ENCODE measurements at places on chromosomes 5 and 9.

DNA sequence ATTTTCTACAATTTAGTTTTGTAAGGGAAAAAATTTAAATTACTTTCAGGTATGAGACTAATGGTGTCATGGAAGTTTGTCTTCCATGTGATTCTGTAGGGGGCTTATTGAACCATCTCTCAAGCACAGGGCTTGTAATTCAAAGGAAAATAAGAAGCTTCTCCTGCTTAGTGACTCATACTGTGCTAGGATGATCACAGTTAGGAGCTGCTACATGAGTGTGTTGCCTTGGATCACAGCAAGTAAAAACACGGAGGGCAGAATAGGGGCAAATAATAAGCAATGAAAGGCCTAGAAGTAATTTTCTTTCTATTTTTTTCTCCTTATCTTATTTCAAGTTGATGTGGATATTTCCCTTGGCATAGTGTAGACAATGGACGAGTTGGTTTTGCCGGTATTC, 28.9 kb downstream of the TMEM167A start:
- DNase-seq: no peak

- no peak for DNase-seq
These were observed 9.2 kb downstream of the NSD1 start for GRCh38 chr5:177142778-177143177.

GRCh38 chr9:105457560-105458294, 9.9 kb downstream of the FSD1L start:
- DNase-seq: no peak

- no peak for DNase-seq
These were observed 18.1 kb upstream of the MTX3 start for GRCh38 chr5:80008995-80009765.

DNA sequence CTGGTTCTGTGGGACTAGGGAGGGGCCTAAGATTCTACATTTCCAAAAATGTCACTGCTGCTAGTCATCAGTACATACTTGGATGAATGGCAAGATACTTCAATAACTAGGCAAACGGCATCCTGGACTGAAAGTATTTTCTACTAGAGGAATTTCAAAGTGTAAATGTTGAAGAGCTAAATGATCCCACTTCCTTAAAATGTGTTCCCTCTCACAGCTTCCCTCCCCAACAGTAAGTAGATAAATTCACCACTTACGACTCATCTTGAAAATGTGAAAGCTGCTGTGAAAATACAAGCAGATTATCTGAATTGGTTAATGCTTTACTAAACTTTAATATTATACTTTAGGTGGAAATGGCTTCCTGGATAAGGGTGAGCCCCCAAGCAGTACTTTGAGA, 1571.5 kb upstream of the WWC1 start:
- no peak for DNase-seq

GRCh38 chr5:26518065-26518464, 520.3 kb downstream of the CDH9 start:
- no peak for DNase-seq

DNA sequence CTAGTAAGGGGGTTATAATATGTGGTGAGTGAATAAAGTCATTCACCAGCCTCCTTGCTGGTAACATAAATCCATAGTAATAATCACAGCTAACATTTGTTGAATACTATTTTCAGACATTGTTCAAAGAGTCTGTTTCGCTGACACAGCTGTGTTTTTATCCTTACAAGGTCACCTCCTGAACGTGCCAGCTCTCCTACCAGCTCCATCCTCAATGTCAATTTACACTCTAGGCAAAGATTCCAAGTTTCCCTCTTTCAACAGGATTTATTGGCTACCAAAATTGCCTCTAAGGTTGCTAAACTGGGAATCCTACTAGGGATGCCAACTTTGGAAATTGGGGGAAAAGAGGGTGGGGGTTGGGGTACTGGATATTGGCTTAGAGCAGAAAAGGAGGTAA, 30.7 kb upstream of the SMC5 start:
- DNase-seq: no peak

DNA sequence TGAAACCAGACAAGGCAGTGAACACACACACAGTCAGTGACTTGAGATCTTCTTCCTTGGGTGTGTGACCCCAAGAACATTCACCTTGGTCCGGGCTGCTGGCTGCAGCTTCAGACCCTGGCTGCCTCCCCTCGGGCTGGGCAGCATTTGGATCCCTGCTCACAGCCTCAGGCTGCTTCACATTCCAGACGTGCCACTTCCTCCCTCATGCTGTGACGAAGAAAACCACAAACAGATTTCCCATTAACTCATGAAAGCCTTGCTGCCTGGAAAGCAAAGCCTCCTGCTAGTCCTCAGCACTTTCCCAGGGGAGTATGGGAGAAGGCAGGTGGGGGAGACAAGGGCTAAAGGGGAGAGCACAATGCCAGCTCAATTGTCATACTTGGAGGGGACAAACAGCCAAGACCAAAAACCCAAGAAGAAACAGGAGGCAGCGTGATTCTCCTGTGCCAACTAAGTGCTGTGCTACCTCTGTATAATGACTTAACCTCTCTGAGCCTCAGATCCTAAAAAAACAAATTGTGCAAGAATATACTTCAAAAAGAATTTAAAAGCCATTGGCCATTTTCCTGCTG, 594.6 kb upstream of the BRINP1 start:
- no peak for DNase-seq

GRCh38 chr5:80905405-80905804, 54.8 kb upstream of the RASGRF2 start:
- DNase-seq: no peak

GRCh38 chr5:68141494-68141893, 74.1 kb upstream of the PIK3R1 start:
- no peak for DNase-seq

DNA sequence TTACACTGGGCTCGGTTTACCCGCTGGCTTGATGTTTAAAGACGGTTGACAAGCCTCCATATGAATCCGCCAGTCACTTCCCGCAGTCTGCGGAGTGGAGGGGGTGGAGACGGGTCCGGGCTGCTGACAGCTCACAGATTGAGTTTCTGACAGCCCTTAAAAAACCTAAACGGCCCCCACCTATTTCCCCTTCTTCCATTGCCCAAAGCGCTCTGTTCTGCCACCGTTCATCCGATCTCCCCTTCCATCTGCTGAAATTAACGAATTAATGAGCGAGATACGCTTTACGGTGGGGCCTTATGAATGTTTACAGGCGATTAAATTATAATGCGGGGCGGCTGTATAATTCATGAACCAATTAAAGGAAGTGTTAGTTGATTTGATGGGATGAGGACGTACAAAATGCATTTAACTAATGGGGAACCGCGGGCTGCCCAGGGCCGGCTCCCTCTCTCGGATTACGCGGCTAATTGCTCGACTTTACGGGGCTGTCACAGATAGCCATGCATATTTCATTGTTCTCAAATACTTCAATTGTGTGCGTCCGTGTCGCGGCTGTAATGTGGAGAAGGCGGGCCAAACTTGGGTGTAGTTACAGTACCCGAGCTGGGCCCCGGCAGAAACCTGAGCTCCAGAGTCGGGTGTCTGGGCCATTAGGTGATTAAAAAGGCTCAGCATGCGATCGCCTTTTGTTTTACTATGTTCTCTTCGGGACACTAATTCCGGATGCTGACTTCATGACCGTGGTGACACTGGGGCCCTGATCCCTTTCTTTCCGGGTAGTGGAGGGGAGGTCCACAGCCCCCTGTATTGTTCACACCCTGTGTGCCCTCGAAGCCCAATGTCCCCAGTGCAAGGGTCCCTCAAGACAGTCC, 74.9 kb downstream of the GTF3C4 start:
- peak; percentile 80 for DNase-seq

DNA sequence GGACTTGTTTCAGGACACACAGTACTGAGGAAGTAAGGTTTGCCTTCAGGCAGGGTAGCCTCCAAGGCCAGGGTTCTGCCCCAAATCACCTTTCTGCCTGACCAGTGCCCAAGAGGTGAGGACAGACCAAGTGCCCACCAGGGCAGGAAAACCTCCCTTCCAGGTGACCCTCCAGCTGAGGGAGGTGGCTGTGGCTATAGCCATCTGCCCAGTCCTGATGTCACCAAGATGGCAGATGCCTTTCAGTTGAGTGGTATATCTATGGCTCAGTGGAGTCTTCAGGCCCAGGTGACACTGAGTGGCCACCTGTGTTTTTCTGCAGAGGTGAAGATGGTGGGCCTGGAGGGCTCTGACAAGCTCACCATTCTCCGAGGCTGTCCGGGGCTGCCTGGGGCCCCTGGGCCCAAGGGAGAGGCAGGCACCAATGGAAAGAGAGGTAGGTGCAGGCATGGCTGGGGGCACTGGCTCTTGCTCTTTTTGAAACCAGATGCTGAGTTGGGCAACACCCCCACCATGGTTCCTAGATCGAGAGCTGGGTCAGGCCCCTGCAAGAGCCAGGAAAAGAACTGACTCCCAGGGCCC, 1.7 kb downstream of the FCN2 start:
- DNase-seq: no peak

DNA sequence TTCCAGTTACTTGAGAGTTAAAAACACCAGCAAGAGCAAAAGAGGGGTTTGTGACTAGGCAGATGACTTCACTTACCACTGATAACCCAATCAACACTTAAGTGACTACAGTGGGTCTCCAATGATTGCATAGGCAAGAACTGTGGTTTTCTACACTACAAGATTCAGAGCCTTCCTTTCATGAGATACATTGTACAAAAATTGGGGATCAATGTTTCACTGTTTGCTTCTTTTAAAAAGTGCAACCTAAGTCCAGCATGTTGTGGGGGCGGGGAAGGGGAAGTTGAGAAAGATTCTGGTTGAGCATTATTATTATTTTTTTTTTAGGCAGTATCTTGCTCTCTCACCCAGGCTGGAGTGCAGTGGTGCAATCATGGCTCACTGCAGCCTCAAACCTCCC, 3.6 kb downstream of the IQGAP2 start:
- no peak for DNase-seq

DNA sequence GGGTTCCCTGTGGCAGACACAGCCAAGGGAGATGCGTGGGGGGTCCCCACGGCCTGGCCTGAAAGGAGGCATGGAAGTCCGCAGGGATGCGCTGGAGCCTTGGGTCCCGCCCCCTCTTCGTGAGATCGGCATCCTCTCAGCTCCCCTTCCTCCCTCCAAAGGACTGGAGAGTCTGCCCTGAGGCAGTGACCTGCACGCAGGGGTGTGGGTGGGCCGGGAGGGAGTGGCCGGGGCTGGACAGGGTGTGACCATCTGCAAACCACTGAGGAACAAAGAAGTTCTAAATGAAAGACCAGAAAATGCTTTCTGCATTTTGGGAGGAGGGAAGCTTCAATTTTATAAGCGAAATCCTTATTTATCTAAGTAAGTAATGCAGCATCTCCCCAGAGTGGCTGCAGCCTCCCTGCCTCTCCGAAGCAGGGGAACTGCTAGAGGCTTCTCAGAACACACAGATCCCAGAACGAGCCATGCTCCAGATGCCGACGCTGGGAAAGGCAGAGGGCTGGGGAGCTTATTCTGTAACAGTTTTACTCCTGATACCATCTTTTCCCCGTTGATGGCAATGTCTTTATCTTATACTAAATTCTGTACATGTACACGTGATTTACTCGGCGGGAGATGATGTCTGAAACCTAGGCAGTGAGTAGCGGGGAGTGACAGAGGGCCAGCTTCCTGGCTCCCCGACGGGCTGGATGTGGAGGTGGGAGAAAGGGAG, 221.7 kb downstream of the FANCC start:
- no peak for DNase-seq

GRCh38 chr9:69811351-69811868, 9.2 kb upstream of the CFAP95 start:
- DNase-seq: no peak

DNA sequence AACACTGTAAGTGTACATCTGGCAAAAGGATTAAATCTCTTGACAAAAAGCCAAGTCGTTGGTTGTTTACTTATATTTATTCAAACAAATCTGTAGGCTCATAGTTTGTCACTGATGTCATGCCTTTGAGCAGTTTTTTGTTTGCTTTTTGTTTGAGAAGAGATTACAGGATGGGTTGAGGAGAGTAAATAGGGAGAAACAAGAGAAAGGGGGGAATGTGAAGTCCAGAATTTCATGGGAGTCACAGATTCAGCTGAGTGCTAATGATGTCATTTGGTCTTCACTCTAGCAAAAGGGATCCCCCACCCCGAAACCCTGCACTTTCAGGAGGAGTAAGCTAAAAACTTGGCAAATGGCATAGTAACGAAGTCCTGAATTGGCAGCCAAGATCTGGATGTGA, 337.4 kb downstream of the GLIS3 start:
- DNase-seq: peak; percentile 50

DNA sequence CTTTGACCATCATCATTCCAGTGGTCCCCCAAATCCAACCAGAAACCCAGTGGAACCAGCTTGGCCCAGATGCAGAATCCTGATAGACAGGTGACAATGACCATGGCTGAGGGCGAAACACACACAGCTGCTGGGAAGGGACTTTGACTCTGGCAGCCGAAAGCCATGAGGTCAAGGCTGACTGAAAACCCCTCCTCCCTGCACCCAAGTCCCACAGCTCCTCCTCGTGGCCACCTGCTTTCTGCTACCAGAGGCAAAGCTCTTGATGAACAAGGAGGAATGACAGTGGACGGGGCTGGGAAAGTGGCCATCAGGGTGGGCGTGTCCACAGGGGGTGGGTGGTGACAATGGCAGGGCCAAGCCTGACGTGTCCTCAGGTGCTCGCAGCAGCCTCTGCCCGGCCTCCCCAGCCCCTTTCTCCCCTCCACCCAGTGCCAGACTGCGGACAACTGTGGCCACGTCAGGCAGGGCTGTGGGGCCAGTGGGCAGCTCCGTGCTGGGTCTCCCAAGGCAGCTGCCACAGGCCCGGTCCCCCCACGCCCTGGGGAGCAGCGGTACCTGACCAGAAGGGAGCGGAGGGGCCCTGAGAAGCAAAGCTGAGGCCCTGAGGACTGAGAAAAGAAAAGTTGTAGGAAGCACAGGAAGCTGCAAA, 30.8 kb upstream of the SARDH start:
- DNase-seq: peak; percentile 51

- DNase-seq: peak; percentile 19
These were observed 31.7 kb downstream of the UBE2QL1 start for GRCh38 chr5:6480133-6481051.

DNA sequence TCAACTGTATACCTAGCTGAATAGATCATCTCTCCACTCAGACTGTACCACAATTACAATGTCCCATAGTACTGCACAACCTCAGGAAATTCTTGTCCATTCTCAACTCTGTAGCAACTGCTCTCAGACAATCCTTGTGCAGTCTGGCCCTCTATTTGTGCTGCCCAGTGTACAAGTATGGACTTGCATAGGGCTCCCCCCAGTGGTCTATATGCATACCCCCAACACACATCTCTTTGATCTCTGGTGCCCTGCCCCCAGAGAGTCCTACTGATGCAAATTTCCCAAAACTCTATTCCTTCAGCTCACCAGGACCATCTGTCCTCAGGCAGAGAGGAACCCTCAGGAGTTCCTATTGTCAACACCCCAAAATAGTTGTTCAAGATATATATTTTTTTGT, 205.3 kb downstream of the SLCO4C1 start:
- peak; percentile 28 for DNase-seq

DNA sequence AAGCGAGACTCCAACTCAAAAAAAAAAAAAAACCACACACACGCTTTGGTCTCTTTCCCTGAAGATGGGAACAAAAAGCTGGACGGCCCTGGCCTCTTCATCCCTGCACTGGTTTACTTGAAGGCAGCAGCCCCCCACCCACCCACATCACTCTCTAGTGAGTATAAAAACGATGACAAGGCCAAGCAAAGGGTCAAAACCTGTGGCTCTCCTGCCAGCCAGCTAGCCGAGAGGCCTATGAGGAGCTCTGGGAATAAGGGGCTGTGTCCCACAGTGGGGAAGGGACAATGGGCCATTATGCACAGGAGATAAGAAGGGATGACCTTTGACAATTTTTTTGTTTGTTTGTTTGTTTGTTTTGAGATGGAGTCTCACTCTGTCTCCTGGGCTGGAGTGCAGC, 13.1 kb downstream of the QRFP start:
- DNase-seq: no peak
